NCI-H2081 (cell line): ENCODE measurements at places on chromosomes 7 and 10.

- DNase-seq = no peak
These were observed 243.8 kb downstream of the GLI3 start for GRCh38 chr7:41992881-41993867.

GRCh38 chr7:99943641-99944496, 14.4 kb upstream of the GJC3 start:
- DNase-seq = peak; percentile 45

- DNase-seq = no peak
These were observed 1.3 kb upstream of the ZCCHC24 start for GRCh38 chr10:79446758-79447084.

GRCh38 chr10:35639728-35640401, 2.2 kb downstream of the FZD8 start:
- DNase-seq = no peak

DNA sequence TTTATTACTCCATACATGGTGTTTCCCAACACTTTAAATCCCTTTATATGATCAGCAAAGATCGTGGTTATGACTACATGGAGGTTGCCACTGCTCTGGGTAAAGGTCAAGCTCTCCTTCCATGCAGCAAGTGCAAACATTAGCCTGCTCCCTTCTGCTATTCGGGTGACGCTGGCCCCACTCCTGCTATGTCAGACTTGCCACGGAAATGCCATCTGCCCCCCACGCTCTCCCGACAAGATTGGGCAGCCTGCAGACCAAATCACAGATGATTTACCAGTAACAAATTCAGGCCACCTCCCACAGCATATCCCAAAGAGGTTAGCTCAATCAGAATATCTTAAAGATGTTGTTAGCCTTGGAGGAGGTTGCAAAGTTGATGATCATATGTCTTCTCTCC, 77.8 kb upstream of the MGMT start:
- DNase-seq = no peak

- no peak for DNase-seq
These were observed 97.4 kb downstream of the RAB18 start for GRCh38 chr10:27601503-27601902.
